Stomach (tissue), 19 donors: ENCODE measurements at places on chromosomes 1 and 21. TPM values are rescaled to one million over a fixed set of nuclear protein-coding genes. Genes with fewer than 3 reads are reported as not detected.

GRCh38 chr21:26061437-26061836, 109.1 kb downstream of the APP start:
- DNase-seq = no peak

DNA sequence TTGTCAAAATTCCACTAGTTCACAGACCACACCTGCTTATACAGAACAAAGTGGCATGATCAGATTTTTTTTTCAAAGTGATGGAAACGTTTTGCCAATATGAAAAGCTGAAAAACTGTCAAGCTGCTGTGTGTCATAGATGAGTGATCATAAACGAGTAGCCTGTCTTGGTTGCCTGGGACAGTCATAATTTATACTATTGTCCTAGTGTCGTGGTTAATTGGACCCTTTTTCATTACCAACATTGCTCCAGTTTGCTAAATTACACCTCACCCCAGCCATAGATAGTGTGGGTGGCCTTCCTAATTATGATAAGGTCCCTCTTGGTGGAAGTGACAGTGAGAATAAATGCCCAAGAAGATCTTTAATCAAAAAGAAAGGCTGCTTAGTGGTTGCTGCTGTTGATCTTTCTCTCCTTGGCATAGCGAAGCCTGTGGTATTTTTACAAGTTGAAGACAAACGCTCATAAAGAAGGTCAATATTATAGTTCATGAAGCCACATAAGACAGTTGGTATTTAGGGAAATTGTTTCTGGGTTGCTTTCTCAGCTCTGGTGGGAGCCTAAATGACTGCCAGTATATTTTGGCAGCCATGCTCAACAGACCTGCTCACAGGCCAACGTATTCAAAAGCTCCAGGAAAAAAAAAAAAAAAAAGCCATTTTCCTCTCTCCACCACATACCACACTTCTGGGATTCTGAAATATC, 478.1 kb downstream of the PLA2G4A start:
- DNase-seq = no peak

DNA sequence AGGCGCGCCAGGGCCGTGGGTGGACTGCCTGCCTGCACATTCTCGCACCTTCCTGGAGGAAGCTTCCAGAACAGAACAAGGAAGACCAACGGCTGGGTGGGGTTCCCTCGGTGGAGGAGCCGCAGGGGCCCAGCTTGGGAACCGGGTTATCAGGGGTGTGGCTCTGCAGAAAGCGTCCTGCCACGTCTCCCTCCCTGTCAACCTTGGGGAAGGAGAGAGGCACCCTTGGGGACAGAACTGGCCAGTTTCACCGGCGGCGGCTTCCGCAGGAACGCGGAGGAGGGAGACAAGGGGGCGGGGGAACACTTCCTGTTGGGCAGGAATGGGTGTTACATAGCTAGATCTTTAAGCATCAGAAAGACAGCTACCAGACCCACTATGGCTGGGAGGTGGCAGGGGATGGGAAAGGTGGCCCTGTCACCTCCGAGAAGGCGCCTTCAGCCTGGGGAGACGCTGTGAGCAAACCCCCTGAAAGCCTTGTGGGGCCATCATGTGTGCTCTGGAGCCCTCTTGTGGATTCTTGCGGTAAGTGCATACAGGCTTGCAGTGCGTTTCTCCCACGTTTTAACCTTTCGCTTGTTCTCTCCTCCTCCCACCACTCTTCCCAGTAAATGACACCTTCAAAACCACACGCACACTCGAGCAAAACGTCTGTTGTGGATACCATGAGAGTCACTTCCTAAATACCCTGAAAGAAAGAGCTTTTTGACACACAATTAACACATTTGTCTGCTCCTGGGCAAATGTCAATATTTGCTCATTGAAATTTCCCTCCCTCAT, 3.8 kb upstream of the PLEKHA6 start:
- DNase-seq = peak; percentile 93

DNA sequence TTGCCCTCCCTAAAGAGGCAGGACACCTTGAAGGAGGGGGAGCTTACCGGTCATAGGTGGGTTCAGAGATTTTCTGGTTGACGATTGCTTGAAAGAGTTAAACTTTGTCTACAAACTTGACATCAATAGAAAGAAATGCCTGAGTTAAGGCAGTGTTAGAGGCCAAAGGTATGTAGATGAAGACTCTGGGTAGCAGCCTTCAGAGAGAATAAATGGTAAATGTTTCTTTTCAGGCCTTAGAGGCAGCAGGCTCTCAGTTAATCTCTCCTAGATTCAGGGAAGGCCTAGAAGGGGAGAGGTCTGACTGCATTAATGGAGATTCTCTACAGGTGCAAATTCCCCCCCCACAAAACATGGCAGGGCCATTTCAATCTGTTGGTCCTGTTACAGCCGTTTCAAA, 27.7 kb downstream of the MX1 start:
- no peak for DNase-seq

- DNase-seq = no peak
Observed at GRCh38 chr1:197725976-197726375, 49.3 kb downstream of the DENND1B start.

DNA sequence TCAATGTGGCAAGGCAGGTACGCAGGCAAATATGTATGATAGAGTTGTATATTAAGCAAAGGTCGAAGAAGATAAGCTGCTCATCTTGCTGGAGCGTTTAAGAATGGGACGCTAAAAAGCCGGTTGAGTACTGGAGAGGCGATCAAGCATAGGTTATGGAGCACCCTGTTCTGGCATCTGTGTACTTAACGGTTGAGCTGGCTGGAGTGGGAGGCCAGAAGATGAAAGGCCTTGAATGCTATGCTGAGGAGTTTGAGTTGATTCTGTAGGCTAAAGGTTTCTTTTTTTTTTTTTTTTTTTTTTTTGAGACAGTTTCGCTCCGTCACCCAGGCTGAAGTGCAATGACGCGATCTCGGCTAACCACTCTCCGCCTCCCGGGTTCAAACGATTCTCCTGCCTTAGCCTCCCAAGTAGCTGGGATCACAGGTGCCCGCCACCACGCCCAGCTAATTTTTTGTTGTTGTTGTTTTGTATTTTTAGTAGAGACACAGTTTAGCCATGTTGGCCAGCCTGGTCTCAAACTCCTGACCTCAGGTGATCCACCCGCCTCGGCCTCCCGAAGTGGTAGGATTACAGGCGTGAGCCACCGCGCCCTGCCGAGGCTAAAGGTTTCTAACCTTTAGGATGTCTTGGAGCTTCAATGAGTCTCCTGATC, 850 bp upstream of the KHDC4 start:
- DNase-seq = no peak

- no peak for DNase-seq
Observed at GRCh38 chr1:12607263-12607662, 10.7 kb downstream of the DHRS3 start.

GRCh38 chr1:235960809-235961208, 94.1 kb upstream of the LYST start:
- no peak for DNase-seq

DNA sequence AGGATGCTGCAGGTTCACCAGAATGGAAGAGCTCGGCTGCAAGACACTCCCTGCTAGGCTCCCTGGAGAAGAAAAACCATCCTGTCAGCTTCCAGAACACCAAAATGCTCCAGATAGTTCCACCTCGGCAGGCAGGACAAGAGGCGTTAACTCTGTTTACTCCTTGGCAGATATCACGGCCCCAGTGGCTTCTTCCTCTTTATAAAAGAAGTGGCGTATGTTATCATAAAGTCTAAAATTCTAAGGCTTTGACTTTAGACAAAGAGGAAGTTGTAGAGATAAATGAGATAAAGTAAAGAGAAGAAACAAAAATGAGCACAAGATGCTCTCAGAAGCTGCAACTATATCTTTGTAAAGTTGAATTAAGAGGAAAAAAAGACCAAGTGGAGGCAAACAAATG, 24.3 kb upstream of the MTF1 start:
- no peak for DNase-seq

DNA sequence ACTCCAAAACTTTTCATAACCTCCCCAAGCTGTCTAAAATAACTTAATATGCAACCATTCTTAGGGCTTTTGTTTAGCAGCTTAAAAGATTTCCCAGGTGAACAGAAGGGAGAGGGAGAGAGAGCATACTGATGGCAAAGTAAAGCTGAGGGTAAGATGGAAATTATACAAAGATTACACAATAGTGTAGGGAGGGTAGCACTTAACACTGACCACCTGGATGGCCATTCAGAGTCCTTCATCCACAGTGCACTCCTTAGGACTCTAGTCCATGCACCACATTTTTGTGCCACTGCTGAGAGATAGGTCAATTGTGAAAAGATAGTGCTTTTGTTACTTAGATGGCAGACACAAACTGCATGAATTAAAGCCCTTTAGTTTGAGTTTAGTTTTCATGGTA, 574.6 kb downstream of the LMO4 start:
- DNase-seq = no peak

- DNase-seq = peak; percentile 37
Observed at GRCh38 chr1:93635614-93636543, 45.8 kb downstream of the BCAR3 start.

DNA sequence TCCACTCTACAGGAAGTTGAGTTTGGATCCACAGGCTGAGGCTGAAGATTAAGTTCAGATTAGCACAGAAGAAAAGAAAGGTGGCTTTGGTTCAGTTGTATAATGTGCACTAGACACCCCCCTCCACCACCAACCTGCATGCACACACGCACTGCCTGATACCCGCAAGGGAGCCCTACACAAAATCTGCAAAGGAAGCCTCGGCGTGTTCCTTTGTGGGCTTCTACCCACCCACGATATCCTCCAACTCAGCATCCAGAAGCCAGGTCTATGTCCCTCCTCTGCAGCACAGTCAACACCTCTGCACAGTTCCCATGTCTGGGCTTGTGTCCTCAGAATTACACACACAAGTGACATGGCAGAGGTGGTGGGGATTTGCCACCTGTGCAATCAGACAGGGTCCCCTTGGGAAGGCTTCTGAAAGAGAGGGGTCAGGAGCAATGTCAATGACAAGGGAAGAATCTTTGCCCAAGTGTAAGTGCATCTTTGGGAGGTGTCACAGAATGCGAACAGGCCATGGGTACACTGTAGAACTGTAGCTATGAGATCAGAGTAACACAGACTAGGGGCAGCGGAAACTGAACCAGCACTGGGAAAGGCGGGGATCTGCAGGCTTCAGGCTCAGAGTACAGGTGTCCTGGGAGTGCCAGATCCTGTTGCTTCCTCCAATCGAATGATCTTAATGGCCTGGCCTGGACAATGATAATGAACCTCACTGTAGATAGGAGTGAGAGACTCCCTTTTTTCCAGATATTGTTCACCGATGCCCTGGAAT, 148.6 kb upstream of the ETV3 start:
- no peak for DNase-seq

GRCh38 chr1:223062177-223062576, 80.9 kb downstream of the TLR5 start:
- DNase-seq = no peak

- no peak for DNase-seq
Observed at GRCh38 chr1:2108213-2108876, 58.1 kb downstream of the PRKCZ start.

DNA sequence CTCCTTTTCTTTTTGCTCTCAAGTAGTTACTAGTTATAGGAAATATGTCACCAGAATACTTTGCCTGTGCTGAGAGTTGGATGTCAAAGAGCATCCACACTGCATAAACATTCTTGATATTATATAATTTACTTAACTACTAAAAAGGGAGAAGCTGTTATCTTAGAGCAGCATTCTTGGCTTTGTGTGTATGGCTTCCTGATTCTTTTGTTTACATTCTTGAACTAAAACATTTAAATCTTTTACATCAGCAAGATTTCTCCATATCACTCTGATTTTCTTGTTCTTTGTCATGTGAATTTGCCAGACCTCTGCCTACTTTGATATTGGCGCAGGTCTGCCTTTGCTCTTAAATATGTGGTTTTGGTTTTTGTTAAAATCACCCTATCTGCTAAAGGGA, 48.8 kb downstream of the SUCO start:
- DNase-seq = no peak

DNA sequence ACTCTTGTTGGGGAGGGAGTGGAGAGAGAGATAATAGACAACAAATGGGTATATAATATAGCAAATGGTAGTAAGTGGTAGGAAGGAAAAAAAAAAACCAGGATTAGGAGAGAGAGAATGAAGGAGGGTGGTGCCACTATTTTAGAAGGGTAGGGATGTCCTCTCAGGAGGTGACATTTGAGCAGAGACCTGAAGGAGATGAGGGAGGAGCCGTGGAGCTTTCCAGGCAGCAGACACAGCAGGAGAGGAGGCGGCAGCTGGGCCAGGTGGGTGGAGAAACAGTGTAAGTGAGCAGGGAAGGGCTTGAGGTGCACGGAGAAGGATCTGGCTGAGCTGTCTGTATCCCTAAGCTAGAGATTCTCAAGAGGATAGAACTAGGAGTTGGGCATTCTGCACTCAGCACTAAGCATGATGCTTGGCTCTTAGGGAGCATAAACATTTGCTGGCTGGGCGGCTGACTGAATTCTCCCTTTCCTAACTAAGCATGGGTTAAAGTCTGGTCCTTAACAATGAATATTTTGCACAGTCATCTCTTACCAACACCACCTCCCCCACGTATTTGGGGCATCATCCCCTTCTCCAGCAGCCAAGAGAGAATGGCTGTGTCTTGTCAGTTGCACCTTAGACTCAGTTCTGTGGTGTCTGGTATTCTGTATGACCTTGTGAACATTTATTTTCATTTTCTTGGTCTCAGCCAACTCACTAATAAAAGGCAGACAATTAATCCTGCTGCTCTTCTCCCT, 27.6 kb upstream of the SARS1 start:
- no peak for DNase-seq

DNA sequence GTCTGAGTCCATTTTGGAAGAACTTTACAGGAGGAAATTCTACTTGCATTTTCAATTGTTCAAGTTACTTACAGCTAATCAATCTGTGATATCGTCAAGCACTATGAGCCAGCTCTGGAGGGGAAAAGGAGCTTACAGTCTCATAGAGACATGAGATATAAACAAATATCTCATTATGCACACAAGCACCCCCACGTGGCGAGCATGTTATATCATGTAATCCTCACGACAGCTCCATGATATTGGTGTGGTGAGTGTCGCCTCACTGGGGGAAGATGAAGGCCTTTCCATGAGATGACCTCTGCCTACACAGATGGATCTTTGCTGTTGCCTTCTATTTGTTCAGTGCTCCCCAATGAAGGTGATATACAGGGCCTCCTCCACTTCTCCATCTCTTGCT, 34.6 kb downstream of the TNR start:
- DNase-seq = no peak

- DNase-seq = no peak
Observed at GRCh38 chr1:17186216-17186909, 18.6 kb upstream of the PADI1 start.

GRCh38 chr1:184050636-184051035, 894 bp upstream of the TSEN15 start:
- DNase-seq = no peak

Gene CCDC17
- polyA plus RNA-seq = 0.68 TPM

Gene WNT9A
- 1.1 TPM for polyA plus RNA-seq

Gene GJC2
- polyA plus RNA-seq = 0.46 TPM

Gene STYXL2
- polyA plus RNA-seq = not detected

Gene KCNJ15
- 3.9 TPM for polyA plus RNA-seq

Gene RSPO1
- 1.7 TPM for polyA plus RNA-seq

Gene KCNT2
- 0.92 TPM for polyA plus RNA-seq

Gene RIPPLY3
- not detected for polyA plus RNA-seq

Gene EBNA1BP2
- 58.9 TPM for polyA plus RNA-seq

Gene CFAP74
- not detected for polyA plus RNA-seq
